Activated CD4-positive, alpha-beta T cell treated with anti-CD3 and anti-CD28 coated beads for 36 hours (primary cell): ENCODE measurements at places on chromosomes 2 and 18.

DNA sequence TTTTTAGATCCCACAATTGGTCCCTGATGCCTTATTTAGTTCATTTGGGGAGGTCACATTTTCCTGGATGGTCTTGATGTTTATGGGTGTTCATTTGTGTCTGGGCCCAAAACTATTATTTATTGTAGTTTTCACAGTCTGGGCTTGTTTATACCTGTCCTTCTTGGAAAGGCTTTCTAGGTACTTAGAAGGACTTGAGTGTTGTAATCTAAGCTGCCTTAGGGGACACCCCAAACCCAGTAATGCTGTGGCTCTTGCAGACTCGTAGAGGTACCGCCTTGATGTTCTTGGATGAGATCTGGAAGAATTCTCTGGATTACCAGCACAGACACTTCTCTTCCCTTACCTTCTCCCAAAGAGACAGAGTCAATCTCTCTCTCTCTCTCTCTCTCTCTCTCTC is 25.0 kb upstream of the ITSN2 start:
- no peak for DNase-seq

DNA sequence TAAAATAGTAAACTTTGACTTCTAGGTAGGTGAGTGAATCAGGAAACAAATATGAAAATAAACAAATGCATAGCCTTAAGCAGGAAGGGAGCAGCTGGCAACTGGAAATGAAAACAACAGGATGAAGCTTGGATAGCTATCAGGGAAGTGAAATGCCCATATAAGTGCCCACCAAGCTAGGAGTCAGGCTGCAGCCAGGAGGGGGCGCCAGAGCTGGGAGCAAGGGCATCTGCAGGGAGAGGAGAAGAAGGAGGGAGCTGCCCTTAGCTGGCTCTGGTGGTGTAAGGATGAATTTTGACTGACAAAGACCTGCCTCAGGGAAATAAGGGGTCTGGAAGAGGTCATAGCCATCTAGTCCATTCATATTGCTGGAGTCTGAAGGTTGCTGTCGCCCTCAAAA is 298.3 kb downstream of the TDRD15 start:
- DNase-seq = peak; percentile 61

GRCh38 chr18:50042611-50043010 is 152.3 kb downstream of the MYO5B start:
- no peak for DNase-seq

DNA sequence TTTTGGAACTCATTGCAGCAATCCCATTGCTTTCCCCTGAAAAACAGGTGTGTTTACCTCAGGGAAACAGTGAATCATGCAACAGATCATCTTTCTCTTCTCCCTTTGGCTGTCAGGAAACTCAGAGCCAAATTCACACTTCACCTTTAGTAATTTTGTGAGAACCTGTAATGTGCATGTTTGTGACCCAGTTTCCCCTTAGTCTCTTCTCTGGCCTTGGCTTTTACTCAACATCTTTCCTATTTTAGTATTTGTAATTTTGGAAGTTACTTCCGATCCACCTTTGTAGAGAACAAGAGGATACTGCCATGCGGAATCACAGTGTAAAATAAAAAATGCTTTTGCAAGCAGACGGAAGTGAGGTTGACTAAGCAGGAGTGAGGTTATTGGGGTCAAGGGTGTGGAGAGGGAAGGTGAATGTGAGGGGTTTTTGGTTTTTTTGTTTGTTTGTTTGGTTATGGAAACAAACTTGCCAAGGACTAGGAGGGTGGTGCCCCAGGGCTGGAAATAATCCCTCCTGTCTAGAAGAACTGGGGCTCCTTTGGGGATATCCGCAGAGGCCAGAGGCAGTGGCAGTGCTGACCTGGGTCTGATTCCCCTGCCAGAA is 14.0 kb downstream of the ASPRV1 start:
- DNase-seq = no peak

- no peak for DNase-seq
Observed at GRCh38 chr2:129861666-129862288, 117.7 kb upstream of the RAB6C start.

DNA sequence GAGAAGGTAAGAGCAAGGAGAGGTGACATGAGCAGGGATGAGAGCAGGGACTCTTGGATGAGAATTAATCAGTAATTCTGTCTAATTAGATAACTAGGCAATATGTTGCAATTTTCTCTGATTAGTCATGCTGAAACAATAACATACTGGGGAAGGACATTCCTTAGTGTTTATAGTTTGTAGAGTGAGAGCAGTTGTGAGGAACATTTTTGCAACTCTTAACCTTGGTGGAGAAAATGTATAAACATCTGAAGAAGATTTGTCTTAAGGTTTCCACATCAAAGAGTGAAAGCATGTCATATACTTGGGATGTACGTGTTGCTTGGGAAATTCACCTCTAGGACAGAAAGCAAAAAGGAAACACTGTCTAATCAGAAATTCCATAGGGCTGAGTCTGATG is 955.4 kb upstream of the FANCL start:
- DNase-seq = no peak

DNA sequence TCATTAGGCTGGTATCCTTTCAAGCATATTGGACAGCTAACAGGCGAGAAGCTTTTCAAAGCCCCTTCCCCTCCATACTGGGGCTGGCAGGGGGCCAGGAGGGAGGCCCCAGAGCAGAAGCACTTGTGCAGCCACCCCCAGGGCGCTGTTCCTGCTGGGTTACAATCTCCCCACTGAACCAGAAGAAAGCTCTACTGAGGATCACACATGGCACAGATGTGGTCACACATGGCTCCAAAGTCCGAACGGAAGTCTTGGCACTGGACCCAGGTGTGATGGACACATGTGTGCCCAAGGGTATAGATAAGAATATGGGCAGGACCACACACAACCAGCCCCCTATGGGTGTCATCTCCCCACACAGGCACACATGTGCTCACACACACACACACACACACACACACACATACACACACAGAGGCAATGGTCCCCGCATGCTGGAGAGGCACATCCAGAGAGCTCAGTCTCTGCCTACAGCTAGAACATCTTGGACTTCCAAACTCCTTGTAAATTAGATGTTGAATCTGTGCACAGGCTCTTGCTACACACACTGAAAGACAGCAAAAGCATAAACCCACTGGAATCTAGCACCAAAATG is 56.4 kb downstream of the TTC32 start:
- DNase-seq = no peak

GRCh38 chr18:8501044-8501443 is 108.2 kb upstream of the RAB12 start:
- no peak for DNase-seq

GRCh38 chr18:54926593-54927325 is 32.5 kb downstream of the CCDC68 start:
- no peak for DNase-seq

DNA sequence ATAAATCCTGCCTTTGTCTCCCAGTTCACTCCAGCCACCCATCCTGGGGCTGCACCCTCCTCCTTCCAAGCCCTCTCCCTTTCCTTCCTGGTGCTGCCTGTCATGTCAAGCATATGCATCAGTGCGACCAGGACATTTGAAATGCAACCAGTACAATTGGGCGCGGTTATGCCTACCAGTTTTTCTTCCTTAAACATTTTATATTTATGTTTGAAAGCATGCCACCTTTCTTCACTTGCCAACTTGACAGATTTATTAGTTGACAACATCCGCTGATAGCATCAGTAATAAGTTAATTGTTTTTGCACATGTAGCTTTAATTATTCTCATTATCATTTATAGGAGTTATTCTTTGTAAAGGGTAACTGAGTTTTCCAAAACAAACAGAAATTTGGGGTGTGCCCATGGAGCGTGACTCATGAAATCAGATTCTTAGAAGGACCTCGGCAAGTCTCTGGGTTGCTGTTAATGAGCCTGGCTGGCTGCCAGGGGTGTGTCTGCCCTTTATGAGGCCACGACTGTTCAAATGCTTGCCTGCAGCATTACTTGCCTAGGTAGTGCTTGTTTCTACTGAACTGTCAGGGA is 32.8 kb upstream of the IL1B start:
- DNase-seq = peak; percentile 49

- DNase-seq = no peak
Observed at GRCh38 chr18:64202863-64203262, 54.0 kb upstream of the LINC00305 start.

- DNase-seq = no peak
Observed at GRCh38 chr2:69279931-69280681, 106.9 kb downstream of the GFPT1 start.

DNA sequence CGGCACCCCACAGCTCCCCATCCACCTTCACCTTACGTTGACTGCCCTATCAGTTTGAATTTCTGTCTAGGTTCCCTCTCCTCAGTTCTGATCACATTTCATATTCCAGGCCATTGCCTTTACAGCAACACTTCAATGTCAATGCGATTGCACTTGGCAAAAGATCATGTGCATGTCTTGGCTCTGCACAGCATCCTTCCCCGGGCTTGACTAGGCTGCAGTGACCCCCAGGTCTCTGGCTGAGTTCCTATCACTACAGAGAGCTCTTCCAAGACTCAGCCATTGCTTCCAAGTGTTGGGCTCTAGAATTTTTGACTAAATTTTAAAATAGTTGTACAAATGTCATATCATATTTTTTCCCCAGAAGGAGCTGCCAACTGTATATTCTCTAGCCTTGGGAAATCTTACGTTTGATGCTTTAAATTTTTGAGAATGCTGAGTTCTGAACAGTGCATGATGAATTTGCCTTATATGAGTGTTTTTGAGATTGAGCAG is 103.8 kb upstream of the NEDD4L start:
- DNase-seq = no peak

GRCh38 chr18:35516351-35516750 is 18.6 kb upstream of the INO80C start:
- no peak for DNase-seq

DNA sequence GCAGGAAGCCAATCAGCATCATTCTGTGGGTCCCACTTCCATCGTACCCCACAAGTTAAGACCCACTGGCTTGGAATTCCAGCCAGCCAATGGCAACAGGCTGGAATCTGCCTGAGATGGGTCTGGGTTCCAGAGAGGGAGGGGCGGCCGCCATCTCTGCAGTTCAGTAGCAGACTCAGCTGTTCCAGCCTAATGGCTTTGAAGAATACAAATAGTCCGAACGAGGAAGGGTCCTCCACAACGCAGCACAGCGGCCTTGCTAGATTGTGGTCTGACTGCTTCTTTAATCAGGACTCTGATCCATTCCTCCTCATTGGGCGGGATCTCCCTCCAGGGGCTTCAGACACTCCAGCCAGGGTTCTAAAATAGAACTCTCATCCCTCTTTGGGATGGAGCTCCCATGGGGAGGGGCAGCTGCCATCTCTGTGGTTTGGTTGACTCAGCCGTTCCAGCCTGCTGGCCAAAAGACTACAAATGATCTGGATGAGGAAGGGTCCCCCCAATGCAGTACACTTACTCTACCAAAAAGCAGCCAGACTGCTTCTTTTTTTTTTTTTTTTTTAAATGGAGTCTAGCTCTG is 42.7 kb upstream of the PAIP2B start:
- DNase-seq = no peak

DNA sequence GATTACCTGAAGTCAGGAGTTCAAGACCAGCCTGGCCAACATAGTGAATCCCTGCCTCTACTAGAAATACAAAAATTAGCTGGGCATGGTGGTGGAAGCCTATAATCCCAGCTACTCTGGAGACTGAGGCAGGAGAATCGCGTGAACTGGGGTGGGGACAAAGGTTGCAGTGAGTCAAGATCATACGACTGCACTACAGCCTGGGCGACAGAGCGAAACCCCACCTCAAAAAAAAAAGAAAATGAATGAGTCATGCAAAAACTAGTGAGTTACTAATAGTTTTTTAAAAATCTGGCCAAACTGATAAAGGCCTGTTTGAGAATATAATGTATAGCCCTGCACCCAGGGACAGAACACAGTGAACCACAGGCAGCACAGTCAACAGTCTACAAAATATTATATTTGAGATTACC is 17.5 kb downstream of the AFG3L2 start:
- no peak for DNase-seq

- no peak for DNase-seq
Observed at GRCh38 chr2:170425281-170425751, 247.4 kb downstream of the MYO3B start.

- no peak for DNase-seq
Observed at GRCh38 chr2:37586663-37587317, 84.7 kb downstream of the CDC42EP3 start.

- peak; percentile 73 for DNase-seq
Observed at GRCh38 chr2:9739531-9739964, 103.7 kb upstream of the TAF1B start.

- peak; percentile 60 for DNase-seq
Observed at GRCh38 chr2:181790716-181791649, 100.5 kb upstream of the ITPRID2 start.

GRCh38 chr2:120850551-120850950 is 114.9 kb downstream of the GLI2 start:
- no peak for DNase-seq

DNA sequence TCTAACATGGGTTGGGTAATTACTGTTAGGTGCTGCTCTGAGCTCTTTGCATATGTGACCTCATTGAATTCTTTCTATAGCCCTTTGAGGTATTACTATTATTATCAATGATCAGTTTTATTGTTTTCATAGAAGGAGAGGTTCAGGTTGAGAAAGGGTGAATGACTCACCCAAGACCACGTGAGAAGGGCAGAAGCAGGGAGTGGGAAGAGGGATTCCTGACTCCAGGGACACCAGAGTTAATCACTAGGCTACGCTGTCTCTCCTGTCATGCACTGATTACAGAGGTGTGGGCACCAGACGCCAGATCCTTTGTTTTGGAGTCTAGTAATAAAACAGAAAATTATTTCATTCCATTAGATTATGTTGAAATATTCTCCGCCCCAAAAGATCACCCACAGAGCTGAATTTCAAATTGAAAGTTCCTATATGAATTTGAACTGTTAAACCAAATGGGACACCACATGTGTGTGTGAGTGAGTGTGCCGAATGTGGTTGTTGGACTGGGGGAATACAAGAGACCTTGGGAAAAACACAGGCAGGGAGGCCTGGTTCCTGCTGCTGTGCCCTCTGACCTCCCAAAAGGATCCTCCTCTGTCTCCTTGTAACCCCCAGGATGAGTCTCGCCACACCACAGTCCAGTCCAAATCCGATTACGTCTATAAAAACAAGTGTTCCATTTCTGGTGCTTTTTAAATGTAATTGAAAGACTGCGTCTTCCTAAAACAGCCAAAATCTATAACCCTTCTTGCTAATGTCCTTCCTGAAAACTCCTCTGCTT is 215.4 kb downstream of the ZNF521 start:
- DNase-seq = no peak

DNA sequence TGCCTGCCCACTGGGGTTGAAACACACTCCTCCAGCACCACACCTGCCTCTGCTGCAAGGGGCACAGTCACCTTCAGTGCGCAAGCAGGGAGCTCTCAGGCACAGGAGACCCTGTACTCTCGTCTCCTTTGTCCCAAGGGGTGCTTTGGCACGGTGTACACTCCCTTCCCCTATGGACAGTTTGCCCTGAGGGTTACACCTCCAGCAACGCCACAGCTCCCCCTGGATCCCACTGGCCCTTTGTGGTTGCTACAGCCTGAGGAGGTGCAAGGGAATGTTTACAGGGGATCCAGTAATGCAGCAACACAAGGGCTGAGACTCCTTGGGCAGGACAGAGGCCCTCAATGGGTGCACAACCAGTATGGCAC is 45.2 kb upstream of the FAM117B start:
- no peak for DNase-seq

GRCh38 chr2:239472235-239472775 is 71.5 kb upstream of the HDAC4 start:
- DNase-seq = no peak

GRCh38 chr18:61651880-61652268 is 240.9 kb downstream of the RNF152 start:
- no peak for DNase-seq
